ENCODE measurements at places on chromosomes 2 and 18. TPM values are rescaled to one million over a fixed set of nuclear protein-coding genes. Genes with fewer than 3 reads are reported as not detected.

DNA sequence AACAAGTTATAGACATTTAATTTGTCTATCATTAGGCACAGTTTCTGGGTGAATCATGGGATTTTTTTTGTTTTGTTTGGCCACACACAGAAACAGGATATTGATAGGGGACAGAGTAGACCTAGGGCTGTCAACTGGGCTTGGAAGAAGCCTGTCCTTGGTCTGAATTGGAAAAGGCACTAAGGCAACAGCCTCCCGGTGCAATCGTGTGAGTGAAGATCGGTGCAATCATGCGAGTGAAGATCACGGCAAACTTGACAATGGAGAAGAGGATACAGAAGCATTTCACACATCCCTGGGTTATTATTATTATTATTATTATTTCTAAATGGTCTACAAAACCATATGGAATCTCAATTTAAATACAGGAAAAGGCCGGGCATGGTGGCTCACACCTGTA lies 94.5 kb downstream of the ACKR3 start:
- no peak for DNase-seq

DNA sequence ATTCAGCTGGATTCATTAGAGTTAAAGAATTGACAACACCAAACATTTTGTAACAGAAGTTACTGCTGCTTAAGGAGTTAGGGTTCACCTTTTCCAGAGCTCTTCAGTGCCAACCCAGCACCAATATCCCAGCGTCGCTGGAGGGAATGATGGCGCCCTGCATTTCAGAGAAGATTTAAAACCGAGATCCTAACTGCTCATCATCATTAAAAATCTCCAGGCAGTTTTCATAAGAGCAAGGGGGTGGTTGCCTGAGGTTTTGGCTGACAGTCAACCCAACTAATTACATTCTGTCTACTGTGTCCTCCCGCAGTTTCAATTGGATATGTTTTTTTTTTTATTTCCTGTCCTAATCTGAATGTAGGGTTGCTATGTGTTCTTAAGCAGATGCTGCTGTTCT lies 509.6 kb upstream of the TCF4 start:
- DNase-seq: no peak

- no peak for DNase-seq
Observed at GRCh38 chr2:164711766-164712138, 90.5 kb upstream of the GRB14 start.

- peak; percentile 63 for DNase-seq
Observed at GRCh38 chr2:27016801-27017325, 15.9 kb upstream of the TMEM214 start.

DNA sequence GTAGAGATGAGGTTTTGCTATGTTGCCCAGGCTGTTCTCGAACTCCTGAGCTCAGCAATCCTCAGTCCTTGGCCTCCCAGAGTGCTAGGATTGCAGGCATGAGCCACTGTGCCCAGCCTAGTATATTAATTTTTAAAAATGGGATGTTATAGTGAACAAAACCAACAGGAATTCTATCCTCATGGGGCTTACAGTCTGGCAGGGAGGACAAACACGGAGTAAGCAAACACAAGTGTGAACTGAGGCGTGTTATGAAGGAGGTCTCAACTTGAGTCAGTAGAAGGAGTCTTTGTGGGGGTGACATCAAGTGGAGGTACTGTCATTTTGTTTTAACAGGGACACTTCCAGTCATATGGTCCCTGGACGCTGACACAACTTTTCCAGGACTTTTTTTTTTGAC lies 33.1 kb downstream of the EMILIN2 start:
- DNase-seq: no peak

- DNase-seq: no peak
Observed at GRCh38 chr18:74062037-74062436, 85.6 kb downstream of the FBXO15 start.

- no peak for DNase-seq
Observed at GRCh38 chr2:2950403-2950952, 427.1 kb downstream of the EIPR1 start.

DNA sequence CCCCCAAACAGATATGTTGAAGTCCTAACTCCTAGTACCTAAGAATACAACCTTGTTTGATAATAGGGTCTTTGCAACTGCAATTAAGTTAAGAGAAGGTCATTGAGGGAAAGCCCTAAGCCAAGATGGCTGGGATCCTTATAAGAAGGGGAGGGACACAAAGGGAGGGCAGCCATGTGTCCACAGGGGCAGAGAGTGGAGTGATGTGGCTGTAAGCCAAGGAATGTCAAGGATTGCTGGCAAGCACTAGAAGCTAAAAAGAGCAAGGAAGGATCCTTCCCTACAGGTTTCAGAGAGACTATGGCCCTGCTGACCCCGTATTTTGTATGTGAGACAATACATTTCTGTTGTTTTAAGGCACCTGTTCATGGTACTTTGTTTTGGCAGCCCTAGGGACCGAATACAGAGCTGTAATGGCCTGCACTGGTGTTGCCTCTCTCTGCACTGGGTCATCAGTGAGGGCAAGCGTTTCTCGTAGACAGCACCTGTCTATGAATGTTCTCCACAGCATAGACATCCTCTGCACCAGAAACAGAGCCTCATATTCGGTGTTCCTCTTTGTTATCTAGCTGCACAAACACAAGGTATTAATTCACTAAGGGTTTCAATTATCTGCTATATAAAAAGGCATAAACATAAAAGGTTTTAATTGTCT lies 75.4 kb upstream of the AQP4 start:
- no peak for DNase-seq

DNA sequence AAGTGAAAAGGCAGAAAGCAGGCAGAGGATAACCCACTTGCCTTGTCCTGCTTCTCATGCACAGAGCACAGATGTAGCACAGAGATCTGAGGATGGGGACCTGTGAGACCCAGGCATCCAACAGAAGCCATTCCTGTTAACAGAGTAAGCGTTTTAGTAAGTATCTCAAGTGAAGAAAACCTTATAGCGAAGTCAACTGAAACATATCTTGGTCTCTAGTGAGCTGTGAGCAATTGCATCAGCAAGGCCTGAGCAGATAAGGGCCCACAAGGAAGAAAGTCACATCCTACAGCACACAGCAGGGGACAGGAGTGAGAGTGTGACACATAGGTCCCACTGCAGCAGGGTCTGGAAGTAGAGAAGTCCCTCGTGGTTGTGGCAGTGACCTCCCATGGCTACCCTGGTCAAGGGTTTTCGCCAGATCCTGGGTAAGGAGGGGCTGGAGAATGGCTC lies 248.7 kb upstream of the TNP1 start:
- DNase-seq: no peak

GRCh38 chr2:32522770-32523169 lies 105.1 kb upstream of the TTC27 start:
- DNase-seq: no peak

GRCh38 chr2:42775186-42775585 lies 11.3 kb upstream of the OXER1 start:
- DNase-seq: no peak

- no peak for DNase-seq
Observed at GRCh38 chr2:69646714-69647113, 3.2 kb upstream of the AAK1 start.

- peak; percentile 75 for DNase-seq
Observed at GRCh38 chr2:24721470-24721869, 71.7 kb downstream of the PTRHD1 start.

DNA sequence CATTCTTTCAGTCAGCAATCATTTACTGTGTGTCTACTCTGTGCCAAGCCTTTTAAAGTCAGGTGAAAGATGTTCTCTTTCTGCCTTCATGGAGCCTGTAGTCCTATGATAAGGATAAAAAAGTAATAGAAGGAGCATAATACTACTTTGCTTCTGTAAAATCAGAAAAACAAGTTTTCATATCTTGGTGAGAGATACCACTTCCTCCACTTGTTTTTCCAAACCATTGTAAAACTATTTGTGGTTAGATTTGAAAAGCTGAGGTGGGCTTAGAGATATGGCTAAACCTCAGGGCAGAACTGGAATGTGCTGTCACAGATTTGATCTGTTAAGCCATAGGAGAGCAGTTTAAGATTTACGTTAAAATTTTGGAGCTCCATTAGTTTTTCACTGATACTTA lies 104.7 kb upstream of the FAM117B start:
- DNase-seq: no peak

GRCh38 chr18:37714691-37715090 lies 149.1 kb upstream of the CELF4 start:
- DNase-seq: no peak

DNA sequence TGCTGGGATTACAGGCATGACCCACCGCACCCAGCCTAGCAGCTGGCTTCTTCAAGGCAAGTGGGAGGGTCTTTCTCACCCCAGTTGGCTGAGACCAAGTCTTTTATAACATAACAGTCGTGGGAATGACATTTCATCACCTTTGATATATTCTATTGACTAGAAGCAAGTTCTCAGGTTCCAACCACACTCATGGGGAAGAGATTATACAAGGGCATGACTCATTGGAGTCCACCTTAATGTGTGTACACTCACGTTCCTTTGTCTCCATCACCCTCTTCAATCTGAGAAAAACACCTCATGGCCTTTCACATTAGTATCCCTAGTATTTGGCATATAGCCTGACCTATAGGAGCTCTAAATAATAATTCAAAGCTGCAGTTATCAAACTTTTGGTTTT lies 2.8 kb upstream of the BBS5 start:
- DNase-seq: no peak

DNA sequence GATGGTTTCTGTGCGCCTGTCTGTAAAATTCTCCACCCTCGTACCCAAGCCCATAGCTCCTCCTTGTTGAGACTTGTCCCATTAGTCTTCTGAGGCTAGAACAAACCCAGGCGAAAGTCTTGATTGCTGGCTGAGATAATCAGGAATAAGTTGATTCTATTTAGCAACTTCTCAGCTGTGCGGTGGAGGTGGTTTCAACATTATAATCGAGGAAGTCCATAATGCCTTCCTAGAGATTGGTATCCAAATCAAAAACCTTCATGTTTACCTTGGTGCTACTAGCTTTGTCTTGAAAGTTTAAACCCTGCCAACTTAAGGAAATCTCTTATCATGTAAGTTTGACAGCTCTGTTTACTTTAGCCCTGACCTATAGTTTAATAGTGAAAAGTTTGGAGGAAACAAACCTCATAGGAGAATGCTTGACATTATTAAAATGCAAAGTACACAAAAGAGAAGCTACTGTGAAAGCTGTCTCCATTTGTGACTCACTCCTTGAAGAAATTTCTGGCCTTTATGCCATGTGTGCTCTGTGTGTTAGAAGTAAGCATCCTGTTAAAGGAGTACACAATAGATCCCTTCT lies 36.6 kb upstream of the DSC1 start:
- DNase-seq: no peak

DNA sequence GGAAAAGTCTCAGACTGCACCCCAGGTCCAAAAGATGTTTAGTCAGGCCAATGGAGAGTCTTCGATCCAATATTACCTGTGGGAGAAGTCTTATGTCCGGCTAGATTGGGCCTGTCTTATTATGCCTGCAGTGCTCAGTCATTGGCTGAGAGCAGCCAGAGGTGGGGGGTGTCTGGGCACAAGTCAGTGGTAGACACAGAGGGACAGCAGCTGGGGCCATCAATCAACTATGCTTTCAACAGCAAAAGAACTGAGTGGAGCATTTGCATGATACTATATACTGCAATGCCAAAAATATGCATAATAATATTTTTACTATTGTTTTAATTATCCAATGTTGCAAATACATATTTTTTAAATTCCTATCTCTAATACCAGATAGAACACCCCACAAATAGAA lies 298.6 kb upstream of the CDH20 start:
- DNase-seq: no peak

- DNase-seq: no peak
Observed at GRCh38 chr2:202628646-202629198, 6.0 kb upstream of the FAM117B start.

- DNase-seq: no peak
Observed at GRCh38 chr2:148058641-148059040, 37.8 kb downstream of the MBD5 start.

DNA sequence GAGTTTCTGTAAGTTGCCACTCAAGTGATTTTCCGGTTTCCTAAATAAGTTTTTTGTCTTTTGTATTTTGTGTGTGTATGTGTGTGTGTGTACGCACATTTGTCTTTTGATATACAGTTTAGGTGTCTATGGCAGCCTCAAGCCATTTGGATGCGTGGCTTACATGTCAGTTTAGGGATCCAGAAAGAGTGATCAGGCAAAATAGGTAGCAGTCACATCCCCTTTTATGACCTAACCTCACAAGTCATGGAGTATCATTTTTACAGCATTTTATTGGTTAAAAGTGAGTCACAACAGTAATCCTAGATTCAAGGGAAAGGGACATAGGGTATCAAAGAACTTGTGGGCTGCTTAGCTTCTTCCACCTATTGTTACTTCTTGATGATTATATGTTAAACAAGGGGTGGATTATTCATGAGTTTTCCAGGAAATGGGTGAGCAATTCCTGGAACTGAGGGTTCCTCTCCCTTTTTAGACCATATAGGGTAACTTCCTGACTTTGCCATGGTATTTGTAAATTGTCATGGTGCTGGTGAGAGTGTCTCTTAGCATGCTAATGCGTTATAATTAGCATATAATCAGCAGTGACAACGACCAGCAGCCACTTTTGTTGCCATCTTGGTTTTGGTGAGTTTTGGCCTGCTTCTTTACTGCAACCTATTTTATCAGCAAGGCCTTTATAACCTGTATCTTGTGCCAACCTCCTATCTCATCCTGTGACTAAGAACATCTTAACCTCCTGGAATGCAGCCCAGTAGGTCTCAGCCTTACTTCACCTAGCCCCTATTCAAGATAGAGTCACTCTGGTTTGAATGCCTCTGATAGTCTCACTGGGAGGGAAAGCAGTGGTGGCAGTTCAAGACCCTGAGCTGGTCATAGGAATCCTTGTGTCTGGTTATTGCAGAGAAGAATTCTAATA lies 8.6 kb upstream of the SOCS6 start:
- DNase-seq: no peak

DNA sequence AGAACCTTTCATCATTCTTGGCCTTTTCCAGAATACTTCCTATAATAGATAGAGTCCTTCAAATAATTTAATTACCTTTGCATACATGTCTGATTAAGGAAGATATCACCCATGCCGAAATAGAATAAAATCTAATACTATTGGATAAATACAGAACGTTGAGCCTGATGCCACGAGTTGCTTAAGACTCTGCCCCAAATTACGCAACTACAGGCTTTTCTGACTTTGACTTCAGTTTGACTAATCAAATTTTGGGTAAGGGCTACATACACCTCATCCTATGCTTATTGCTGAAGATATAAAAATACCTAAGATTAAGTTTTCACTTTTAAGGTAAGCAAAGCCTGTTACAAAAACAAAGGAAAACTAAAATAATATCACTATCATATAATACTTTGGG lies 1065.1 kb upstream of the NRXN1 start:
- DNase-seq: no peak

GRCh38 chr18:48782381-48782861 lies 168.3 kb downstream of the SMAD7 start:
- DNase-seq: peak; percentile 77

- DNase-seq: no peak
Observed at GRCh38 chr2:74991977-74992376, 33.5 kb downstream of the POLE4 start.

GRCh38 chr2:105795575-105795934 lies 50.8 kb downstream of the NCK2 start:
- DNase-seq: no peak

GRCh38 chr2:163711258-163711657 lies 24.6 kb downstream of the FIGN start:
- no peak for DNase-seq

Gene EMILIN2
- 22.6 TPM for total RNA-seq

Gene CD8B
- total RNA-seq: not detected

Gene GRHL1
- total RNA-seq: 2.1 TPM

Gene MTCL1
- 4.7 TPM for total RNA-seq

Gene TET3
- 12.6 TPM for total RNA-seq

Gene EPB41L3
- total RNA-seq: 45.6 TPM

Gene ARL4C
- total RNA-seq: 16.3 TPM

Gene SCN3A
- total RNA-seq: 0.75 TPM

Gene SPC25
- total RNA-seq: 0.51 TPM

Gene FBLN7
- 2.9 TPM for total RNA-seq

Gene NAT8
- not detected for total RNA-seq

Gene NYAP2
- total RNA-seq: not detected

Gene IL36RN
- total RNA-seq: not detected

Data from heart left ventricle (tissue), 16 donors.